Activated CD4-positive, alpha-beta T cell treated with anti-CD3 and anti-CD28 coated beads, Interleukin-2, amount 50 U/mL, for 24 hours (primary cell): ENCODE measurements at places on chromosomes 7 and 10.

DNA sequence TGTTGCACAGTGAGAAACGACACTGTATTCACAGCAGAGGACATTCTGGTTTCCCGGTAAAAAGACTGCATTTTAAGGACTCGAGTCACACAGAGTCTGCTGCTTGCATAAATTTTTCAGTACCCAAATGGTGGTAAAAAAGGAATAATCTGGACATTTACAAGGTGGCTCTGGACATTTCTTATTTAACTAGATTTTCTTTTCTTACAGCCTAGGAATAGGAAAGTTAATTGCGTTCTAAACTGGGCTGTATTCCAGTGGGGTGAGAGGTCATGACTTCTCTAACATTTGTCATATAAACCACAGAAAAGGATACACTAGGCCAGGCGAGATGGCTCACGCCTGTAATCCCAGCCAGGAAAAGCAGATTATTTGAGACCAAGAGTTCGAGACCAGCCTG is 237.5 kb upstream of the KLF6 start:
- no peak for DNase-seq

DNA sequence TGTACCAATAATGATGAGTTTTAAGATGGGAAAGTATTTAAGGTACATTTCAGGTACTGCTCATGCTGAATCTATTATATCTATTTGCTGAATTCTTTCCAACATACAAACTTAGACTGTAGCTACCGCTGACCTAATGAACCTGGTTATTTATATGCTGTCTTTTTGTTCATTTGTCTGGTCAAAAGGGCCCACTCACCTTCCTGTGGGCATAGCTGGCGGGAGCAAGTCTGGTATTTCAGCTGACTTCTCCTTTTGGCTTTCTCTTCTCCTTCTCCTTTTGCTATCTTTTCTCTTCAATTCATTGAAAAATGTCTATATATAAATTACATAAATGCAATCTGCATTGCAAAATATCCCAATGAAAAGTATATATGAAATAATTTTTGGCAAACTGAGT is 9.5 kb downstream of the PLXDC2 start:
- no peak for DNase-seq

GRCh38 chr7:98855610-98856422 is 14.0 kb downstream of the TMEM130 start:
- no peak for DNase-seq

DNA sequence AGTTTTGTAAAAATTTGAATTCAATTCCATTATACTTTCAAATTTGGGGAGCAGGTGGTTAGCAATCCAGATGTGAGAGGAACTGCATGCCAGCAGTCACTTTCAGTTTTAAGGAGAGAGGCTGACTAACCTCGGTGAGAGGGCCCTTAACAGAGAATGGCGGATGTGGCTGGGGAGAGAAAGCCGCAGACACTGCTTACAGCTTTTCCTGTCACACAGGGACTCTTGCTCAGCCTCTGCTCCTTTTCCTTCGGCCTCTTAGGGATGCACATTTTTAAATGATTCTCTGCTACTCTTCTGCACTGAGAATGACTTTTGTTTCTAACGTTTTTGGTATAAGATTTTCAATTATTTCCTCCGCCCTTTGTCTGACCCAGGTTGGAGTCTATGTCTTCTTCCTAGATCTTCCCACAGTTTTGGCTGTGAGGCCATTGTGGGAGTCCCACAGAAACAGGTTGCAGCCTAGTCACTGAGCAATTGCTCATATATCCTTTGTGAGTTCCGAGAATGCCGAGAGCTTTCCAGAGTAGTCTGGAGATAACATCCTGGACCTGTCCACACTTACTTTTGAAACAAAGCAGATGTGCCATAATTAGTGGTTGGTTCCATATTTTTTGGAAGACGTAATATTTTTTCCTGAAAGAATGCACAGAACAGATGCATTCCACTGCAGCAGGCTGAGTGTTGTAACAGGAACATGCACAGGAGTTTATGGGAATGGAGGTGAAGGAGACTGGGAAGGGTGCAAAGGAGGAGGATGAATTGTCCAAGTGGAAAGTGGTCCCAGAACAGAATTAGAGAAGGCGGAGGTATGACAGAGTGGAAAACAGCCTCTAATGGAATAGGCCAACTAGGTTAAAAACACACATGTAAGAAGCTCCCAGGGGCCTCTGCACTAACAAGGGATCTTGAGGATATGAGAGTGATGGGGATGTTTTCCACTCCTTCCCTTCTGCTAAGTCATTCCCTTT is 168.0 kb upstream of the ZNF32 start:
- peak; percentile 16 for DNase-seq

DNA sequence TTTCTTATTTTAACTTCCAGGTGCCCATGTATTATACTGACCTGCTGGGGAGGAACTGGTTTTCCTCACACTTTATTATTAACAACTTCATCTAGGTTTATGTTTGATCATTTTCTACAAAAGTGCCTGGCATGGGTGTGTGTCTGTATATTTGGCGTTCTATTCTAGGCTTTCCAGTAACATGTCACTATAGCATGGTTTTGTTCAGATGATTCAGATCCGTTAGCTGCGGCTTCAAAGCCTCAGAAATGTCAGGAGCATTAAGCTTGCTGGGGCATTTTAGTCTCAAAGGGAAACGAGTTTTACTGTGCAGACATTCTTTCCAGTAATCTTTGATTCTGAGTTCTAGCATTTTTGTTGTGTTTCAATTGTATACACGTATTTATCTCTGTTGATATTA is 2.3 kb downstream of the INPP5A start:
- DNase-seq = no peak

DNA sequence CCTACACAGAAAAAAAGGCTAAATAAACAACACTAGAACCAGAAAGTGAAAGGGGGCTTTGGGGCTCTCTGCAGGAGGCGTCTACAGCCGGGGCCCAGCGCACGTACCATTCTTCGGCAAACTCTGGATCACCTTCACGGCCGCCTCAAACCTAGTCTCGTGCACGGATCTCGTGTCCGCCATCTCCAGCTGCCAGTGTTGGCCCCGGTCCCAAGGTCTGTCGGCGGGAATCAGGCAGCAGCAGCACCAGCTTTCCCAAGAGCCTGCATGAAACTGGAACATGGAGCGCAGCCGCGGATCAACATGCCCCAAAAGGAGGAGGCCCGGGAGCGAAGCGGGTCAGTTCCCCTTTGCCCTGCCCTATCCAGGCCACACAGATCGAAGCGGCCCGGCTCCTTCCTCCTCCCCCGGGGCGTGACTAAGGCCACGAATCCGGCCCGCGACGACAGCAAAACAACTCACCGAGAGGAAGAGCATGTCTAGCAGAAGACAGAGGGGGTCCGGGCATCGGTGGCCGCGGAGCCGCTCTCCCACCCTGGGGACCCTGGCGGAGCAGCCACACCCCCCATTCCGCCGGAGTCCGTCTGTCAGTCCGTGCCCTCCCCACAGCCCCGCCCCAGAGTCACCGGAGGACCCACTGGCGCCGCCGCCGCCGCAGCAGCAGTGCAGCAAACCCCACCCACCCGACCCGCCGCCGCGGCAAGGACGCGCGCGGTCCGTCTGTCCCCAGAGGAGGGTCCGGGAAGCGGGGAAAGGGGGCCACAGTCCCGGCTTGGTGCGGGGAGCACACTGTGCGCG is at the start of gene ACBD5:
ACBD5 (minus strand) TSS at position 586 of the 798 bp plus-strand sequence; CDS start at position 477, 109 bp downstream.
- DNase-seq = peak; percentile 67

- no peak for DNase-seq
Observed at GRCh38 chr10:28732091-28732490, 54.8 kb downstream of the BAMBI start.

- DNase-seq = no peak
Observed at GRCh38 chr7:106126170-106126938, 14.2 kb upstream of the SYPL1 start.

DNA sequence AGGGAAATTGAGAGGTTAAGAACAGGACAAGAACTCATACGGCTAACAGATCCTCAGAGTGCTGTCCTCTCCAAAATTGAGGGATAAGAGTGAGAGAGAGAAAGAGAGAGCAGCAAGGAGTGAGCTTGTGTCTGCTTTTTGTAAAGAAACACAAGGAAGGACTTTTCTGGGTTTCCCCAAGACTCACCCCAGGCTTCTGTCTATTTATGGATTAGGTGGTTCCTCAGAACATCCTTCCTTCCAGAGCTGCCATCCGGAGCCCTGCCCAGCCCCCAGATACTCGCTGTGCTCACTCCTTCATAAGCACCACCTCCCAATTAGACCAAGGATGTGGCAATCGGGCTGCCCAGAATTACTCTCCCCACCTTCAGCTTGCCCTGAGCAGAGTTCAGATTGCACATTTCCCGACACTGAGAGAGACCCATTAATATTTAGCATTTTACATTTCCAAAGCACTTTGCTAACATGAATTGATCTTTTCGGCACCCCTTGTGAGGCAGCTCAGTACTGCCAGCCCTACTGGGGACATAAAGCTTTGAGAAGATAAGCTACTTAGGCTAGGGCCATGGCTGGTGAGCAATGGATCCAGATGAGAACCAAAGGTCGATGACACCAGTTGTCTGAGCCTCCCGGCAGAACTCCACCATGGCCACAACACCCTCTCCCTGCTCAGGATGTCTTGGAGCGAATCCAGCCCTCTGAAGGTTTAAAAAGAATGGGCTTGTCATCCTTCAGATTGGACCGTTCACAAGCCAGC is 19.2 kb upstream of the R3HCC1L start:
- DNase-seq = no peak

GRCh38 chr7:151218170-151218569 is 7.9 kb upstream of the H2BK1 start:
- DNase-seq = no peak

GRCh38 chr10:103374263-103374662 is 6.5 kb downstream of the TAF5 start:
- DNase-seq = no peak

- no peak for DNase-seq
Observed at GRCh38 chr10:129653428-129653827, 186.4 kb downstream of the MGMT start.

GRCh38 chr10:30770816-30771215 is 141.3 kb upstream of the LYZL2 start:
- no peak for DNase-seq

DNA sequence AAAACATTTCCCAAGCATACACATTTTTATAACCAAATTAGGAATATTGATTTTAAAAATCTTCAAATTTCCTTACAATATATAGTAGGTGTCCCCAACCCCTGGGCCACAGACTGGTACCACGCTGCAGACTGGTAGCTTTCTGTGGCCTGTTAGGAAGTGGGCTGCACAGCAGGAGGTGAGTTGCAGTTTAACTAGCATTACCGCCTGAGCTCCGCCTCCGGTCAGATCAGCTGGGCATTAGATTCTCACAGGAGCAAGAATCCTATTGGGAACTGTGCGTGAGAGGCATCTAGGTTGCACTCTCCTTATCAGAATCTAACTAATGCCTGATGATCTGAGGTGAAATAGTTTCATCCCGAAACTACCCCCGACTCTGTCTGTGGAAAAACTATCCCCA is 62.1 kb downstream of the ZWINT start:
- DNase-seq = no peak

DNA sequence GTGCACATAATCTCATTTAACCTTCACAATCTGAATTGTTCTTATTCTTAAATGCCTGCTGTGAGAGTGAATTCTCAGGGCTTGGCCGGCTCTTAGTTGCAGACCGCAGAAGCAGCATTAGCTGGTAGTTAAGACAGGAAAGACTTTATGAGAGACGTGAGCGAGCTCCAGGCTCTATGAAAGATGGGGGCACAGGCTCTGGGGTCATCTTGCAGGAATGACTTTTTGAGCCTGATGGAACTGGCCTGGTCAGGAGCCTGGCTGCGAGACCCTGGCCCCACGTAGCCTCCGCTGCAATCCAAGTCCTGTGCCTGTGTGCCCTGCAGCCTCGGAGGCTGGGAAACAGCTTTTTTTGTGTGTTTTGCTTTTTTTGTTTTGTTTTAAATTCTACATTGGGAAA is 958.8 kb upstream of the ZNF722 start:
- no peak for DNase-seq

DNA sequence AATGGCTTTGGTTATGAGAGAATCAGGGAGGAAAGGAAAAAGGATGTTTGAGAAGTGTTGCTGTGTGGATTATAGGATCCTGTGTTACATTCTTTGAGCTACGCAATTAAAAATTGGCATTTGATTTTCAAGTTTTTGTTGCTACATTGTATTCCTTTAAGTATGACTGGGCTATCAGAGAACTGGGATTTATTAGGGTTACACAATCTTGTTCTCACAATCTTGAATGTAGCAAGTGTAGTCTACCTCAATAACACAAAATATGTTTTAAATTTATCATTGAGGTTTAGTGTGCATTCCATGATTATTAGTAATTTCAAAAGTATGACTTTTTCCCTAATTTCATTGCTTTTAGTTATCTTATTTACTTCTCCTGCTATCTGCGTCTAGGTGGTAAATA is 113.9 kb downstream of the CACNB2 start:
- no peak for DNase-seq

GRCh38 chr10:123132576-123133477 is 2.9 kb upstream of the HMX3 start:
- DNase-seq = peak; percentile 79

DNA sequence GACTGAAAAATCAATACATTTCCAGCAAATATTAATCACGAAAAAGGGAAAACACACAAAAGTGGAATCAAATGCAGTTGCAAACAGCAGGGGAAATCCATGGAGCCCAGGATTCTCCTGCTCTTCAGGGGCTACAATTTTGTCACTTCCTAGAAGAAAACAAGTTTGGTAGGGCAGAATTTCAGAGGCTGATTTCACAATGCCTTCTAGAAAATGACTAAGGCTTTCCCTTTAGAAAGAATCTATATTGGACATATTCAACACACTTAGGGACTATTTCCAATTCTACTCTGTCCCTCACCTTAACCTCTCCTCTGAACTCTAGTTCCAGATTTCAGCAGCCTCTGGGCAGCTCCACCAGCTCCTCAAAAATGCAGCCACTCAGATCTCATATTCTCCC is 111.3 kb downstream of the HECTD2 start:
- no peak for DNase-seq

DNA sequence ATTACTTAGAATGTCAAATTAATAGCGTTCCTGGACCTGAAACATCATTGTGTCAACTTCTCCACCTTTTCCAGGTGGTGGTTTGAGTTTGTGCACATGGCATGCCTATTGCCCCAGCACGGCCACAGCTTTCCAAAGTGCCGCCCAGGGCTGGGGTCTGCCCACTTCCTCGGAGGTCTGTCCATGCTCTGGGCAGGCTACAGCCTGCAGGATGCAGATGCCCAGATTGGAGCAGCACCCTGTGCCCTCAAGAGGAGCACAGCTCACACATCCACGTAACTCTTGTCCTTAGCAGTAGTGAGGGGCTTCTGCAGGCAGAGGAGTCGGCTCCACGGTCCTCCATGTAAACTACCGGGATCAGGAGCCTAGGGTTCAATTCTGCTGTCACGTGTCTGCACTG is 238.6 kb downstream of the EBF3 start:
- DNase-seq = no peak

GRCh38 chr7:44970523-44971051 is 8.2 kb downstream of the MYO1G start:
- no peak for DNase-seq
